ENCODE measurements at places on chromosomes 3 and 15. TPM values are rescaled to one million over a fixed set of nuclear protein-coding genes. Genes with fewer than 3 reads are reported as not detected.

- no peak for DNase-seq
Measured at GRCh38 chr3:23876923-23877322, 39.9 kb downstream of the NKIRAS1 start.

DNA sequence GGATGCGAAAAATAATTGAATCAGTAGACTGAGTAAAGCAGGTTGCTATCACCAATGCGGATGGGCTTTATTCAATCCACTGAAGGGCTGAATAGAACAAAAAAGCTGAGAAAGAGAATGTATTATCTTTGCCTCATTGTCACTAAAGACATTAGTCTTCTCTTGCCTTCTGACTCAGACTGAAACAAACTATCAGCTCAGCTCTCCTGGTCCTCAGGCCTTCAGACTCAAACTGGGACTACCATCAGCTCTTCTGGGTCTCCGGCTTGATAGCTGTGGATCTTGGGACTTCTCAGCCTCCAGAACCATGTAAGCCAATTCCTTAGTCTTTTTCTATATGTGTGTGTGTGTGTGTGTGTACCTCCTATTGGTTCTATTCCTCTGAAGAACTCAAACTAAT is 12.6 kb downstream of the IFT57 start:
- no peak for DNase-seq

GRCh38 chr15:82858932-82859331 is 49.5 kb downstream of the WHAMM start:
- DNase-seq, result no peak

DNA sequence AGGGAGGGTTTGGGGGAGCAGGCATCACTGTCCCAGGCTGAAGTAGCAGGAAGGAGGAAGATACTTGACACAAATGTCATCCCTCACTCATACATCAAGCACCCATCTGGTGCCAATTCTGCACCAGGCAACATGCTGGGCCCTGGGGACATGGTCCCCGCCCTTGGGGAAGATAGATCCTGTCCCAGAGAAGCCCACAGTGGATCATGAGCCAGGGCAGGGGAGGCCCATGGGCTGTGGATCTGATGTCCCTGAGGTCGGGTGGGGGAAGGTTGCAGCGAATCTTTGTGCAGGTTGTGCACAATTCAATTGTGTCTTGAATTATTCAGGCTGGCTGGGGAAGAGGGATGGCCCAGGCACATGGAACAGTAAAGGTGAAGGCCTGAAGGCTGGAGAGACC is 6.4 kb upstream of the CCDC33 start:
- DNase-seq, result no peak

DNA sequence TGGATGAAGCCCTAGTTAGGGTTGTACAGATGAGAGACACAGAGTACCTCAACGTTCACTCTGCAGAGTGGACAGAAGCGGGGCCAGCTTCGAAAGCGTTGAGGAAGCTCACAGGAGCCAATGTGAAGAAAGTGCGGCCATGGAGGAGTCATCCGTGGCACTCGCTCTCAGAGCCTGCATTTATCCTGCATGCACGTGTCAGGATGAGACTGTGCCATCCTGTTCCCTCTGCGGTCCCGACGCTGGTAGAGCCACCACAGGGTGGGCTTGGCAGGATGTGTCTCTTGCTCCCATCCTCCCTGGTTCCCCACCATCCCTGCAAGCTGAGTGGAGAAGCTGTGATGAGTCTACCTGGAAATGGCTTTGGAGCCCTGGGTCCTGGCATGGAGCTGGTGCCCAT is 39.3 kb downstream of the KLHL25 start:
- DNase-seq, result no peak

DNA sequence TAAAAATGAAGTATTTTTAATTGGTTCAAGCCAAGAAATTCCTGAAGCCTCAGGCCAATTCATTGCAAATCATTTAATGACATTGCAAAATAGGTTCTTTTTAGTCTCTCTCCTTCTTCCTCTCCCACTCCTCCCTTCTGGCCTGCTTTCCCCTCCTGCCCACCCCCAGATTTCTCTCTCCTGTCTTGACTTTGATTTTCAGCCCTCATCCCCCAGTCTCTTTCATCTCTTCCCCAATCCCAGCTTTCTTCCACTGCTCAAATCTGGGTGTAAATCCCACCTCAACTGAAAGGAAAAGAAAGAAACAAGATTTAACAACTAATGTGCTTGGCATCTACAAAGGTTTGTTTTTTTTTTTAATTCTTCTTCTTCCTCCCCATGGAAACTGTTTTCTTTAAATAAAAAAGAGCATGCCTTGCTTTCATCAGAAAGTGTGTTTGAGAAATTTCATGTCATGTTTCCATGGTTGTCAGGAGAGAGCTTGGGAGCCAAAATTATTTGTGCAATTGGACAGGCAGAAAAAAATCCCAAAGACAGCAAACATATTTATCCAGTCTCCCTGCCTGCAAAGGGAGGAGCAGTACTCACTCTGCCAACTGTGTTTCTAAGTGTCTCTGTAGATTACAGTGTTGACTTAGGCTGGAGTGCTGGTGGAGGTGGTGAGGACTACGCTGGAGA is 50.4 kb downstream of the BOC start:
- no peak for DNase-seq

GRCh38 chr15:24039683-24040082 is 352.6 kb upstream of the NDN start:
- no peak for DNase-seq

The C3orf49 gene
- 0.32 TPM for polyA plus RNA-seq

GRCh38 chr3:197881970-197882338 is 68.0 kb upstream of the RPL35A start:
- DNase-seq, result no peak

GRCh38 chr3:117510396-117510795 is 800.8 kb downstream of the TUSC7 start:
- no peak for DNase-seq

DNA sequence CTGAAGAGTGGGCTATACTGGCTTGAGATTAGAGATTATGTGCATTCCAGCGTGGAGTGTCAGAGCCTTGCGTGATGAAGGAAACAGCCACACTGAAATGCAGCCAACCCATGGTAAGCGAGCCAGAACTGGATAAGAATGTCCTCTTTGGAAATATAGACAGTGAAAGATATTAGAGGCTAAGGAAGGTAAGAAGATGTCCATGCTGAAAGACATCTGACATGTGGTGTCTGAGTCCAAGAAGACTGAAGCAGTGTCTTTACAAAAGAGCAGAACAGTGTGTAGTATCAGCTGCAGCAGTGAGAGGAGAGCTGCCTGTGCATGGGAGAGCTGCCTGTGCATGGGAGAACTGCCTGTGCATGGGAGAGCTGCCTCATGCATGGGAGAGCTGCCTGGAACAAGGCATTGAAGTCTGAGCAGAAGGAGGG is 672.2 kb downstream of the DIPK2A start:
- no peak for DNase-seq

The KLHL40 gene
- not detected for polyA plus RNA-seq

The MORC1 gene
- polyA plus RNA-seq, result 0.68 TPM

DNA sequence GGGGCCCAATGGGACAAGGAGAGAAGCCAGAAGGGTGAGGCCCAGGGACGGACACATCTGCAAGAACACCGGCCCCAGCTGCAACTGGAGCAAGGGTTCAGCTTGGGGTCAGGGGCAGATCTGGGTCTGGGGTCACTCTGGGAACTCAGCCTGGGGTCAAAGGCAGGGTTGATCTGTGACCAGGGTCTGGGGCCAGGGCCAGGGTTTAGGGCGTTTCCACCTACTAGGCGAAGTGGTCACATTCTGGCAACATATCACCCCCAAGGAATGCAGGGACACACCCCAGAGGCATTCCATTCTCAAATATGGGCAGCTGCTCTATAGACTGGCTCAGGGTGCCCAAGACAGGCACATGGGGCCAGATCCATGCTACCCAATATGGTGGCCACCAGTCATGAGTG is 9.0 kb downstream of the UROC1 start:
- DNase-seq, result no peak

DNA sequence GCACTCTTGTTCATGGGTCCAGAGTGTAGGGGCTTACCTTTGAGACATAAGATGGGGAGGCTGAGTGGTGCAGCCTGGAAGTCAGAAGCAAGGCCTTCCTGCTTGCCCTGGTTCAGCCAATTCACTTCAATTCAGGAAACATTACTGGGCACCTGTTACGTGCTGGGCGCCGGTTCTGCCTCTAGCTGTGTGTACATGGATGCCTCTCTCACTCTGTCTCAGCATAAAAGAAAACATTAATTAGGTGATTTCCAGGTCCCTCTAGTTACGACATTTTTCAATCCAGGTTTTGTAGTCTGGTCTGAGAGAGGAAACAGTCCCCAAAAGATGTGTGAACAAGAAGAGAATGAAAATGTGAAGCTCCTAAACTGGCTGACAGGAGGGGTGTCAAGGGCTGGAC is 1.2 kb downstream of the RTP1 start:
- no peak for DNase-seq

DNA sequence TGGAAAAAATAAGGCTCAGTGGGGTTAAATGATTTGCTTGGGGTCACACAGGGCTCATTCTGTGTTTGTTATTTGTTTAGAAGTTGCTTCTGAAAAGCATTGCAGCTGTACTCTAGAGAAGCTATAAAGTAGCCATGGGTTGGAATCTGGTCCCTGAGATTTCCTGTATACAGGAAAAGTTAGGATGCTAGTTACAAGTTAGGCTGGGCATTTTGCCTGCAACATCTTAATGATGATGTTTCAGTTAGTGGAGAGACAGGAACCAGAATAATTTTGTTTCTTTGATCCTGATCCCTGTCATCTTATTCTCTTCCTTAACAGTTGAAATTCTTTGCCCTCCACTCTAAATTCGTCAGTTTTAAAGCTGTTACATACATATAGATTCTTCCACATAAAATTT is 445.3 kb downstream of the OTOL1 start:
- DNase-seq, result no peak

DNA sequence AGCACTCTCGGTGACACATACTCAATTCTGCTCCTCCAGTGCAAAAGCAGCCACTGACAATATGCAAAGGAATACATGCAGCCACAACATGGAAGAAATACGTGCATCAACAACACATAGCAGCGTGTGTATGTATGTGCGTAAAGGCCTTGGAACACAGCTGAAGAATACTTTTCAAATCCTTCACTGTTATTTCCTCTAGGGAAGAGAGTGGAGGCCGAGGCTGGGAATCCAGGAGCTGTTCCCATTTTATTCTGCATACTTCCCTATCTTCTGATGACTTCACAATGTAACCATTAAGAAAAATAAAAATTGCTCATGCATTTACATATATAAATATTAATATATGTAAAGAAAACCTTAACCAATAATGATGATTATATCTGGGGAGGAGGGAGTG is 36.6 kb upstream of the MGLL start:
- DNase-seq, result no peak

The ADGRG7 gene
- not detected for polyA plus RNA-seq

- no peak for DNase-seq
Measured at GRCh38 chr3:151552589-151552988, 91.7 kb upstream of the IGSF10 start.

- DNase-seq, result peak; percentile 47
Measured at GRCh38 chr3:64530434-64531049, 157.3 kb downstream of the ADAMTS9 start.

GRCh38 chr15:41445399-41445798 is 28.5 kb downstream of the RTF1 start:
- DNase-seq, result no peak

- DNase-seq, result no peak
Measured at GRCh38 chr3:52819936-52820335, 10.5 kb downstream of the ITIH4 start.

The TMEM158 gene
- polyA plus RNA-seq, result 5.4 TPM

GRCh38 chr3:107600780-107601179 is 78.0 kb downstream of the BBX start:
- DNase-seq, result no peak

- DNase-seq, result no peak
Measured at GRCh38 chr3:188434594-188434993, 280.6 kb downstream of the LPP start.

GRCh38 chr15:90190606-90191343 is 10.4 kb upstream of the SEMA4B start:
- no peak for DNase-seq

- DNase-seq, result no peak
Measured at GRCh38 chr15:90049666-90050604, 48.8 kb downstream of the ZNF710 start.

DNA sequence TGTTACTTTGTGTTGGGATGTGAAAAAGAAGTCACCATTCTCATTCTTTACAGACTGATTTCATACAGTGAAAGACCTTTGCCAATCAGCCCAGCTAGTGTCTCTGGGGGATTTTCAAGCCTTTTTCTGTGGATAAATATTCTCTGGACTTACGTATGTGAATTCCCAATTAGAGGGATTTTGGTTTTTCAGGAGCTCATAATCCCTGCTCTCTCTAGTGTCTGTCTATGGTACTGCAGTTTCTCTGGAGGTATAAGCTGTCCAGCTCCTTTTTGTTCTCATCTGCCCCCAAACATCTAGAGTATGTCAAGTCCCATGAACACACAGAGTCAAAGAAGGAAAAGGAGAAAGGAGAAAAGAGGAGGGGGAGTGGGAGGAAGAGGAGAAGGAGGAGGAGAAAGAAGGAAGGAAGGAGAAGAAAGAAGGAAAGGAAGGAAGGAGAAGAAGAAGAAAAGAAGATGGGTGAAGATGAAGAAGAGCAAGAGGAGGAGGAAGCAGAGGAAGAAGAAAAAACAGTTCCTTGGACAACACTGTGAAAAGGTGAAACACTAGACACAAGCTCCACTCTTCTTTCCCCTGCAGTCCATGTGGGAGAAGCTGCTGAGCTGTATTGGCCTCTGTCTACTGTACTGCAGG is 218.6 kb downstream of the GREM1 start:
- DNase-seq, result no peak
